Activated CD4-positive, CD25-positive, alpha-beta regulatory T cell treated with anti-CD3 and anti-CD28 coated beads, Interleukin-2, amount 50 U/mL, for 16 hours (primary cell): ENCODE measurements at places on chromosomes 3 and 15.

GRCh38 chr3:60445446-60445845 is 805.8 kb downstream of the FHIT start:
- no peak for DNase-seq

- DNase-seq, result no peak
Measured at GRCh38 chr3:45765958-45766357, 30.4 kb downstream of the SLC6A20 start.

DNA sequence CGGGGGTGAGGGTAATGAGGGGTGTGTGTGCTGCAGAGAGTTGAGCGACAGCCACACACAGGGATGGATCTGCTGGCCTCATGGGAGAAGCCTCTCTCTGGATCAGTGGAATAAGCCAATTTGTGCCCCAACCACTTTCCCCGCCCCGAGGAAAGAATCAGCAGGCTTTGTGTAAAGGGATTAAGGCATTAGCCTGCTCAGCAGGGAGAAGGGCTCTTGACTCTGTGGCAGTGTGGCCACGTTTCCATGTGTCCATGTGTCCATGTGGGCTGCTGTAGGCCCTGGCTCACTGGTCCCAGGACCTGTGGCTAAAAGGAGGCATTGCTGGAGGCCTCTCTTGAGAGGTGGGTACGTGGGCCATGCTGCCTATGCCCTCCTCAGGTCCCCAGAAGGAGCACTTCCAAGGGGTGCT is 104.7 kb downstream of the HMG20A start:
- no peak for DNase-seq

DNA sequence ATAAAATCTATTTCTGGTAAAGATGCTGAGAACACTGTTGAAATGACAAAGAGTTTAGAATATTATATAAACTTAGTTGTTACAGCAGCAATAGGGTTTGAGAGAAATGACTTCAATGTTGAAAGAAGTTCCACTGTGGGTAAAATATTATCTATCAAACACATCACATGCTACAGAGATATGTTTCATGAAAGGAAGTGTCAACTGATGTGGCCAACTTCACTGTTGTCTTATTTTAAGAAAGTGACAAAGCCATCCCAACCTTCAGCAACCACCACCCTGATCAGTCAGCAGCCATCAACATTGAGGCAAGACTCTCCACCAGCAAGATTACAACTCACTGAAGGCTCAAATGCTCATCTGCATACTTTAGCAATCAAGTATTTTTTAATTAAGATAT is 20.2 kb downstream of the TMEM39A start:
- DNase-seq, result no peak

GRCh38 chr3:112736805-112737566 is 96.0 kb upstream of the CCDC80 start:
- DNase-seq, result no peak

DNA sequence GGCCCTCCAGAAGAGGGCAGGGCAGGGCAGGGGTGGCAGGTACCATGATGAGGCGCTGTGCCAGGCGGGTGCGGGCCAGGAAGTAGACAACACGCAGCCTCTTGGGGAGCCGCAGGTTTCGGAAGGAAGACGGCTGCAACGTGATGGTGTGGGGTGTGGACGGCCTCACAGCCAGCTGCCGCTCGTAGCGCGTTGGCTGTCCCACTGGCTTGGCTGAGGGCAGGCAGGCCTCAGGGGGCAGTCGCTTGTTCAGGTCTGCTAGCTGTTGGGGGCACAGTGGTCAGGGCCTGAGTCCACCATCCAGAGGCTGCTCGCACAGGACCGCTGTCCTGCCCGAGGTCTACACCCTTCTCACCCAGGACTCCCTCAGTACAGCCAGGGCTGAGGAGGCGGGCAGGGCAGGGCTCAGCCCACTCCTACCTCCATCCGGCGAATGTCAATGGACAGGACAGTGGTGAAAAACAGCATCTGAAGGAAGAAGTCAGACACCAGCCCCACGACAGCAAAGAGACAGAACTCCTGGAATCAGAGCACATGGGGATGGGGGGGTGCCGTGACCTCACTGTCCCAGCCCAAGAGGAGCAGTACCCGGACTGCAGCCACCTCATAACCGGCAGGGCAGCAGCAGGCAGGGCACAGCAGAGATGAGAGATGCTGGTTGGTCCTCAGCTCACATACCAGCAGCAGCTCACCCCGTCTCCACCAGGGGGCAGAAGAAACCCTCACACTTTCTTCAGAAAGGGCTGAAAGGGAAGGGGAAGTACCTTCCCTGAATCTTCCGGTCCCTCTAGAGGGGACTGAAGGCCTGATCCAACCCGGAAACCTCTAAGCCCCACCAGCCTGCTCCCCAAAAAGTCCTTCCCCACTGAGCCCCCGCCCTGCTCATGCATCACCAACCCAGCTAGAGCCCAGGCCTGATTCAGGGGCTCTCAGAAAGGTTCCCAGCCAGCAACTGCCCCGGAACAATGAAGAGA is 40.0 kb downstream of the PTPN23 start:
- peak; percentile 82 for DNase-seq

DNA sequence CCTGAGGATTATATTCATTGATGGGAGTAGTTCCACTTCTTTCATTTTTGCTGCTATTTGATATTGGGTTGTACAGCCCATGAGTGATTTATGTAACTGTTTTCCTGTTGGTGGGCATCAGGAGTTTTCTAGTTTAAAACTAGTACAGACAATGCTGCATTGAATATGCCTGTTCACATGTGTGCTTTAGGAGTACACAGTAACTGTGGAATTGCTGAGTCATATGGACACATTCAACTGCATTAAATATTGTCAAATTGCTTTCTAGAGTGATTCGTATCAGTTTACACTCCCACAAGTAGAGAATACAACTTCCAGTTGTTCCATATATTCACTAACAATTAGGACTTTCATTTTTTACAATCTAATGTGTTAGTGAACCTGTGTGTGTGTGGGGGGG is 59.8 kb upstream of the THSD4 start:
- DNase-seq, result no peak

DNA sequence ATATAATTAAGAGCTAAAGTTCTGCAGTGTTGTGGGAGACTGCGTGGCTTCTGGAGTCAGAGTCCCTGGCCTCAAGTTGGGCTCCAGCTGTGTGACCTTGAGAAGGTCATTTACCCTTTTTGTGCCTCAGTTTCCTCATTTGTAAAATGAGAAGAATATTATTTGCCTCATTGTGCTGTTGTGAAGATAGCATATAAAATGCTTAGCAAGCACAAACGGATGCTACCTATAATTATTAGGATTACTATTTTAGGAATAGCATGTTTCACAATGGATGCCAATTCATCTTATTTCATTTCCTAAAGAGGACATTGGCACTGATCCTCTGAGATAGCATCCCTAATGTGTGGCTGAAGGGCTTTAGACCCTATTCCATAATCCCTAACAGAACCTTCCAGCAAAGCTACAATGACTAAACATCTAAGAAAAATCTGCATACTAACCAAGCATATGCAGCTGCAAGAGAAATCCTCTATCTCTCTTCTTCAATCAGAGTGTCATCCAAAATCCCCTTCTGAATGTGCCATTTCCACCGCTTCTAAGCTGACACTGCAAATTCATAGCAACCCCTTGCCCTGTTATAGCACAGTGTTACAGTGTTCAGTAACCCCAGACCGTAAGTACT is 148.3 kb downstream of the RBMS3 start:
- DNase-seq, result no peak

GRCh38 chr3:65401359-65402305 is 637.1 kb downstream of the MAGI1 start:
- DNase-seq, result no peak

DNA sequence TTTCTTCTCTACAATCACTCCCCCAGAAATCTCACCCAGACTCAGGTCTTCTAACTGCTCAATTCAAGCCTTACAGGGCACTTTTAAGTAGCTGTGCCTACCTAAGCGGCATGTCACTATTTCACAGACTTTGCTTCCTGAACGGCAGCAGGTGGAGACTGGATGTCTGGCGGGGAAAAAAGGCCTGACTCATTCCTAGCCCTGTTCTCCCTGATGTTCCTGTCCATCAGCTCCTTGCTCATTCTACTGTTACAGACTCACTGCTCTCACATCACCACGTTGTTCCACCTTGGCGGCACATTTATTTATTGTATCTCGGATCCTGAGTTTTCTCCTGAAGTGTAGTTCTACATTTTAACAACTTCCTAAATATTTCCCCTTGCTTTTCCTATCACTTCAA is 52.6 kb upstream of the ATP11B start:
- DNase-seq, result no peak

DNA sequence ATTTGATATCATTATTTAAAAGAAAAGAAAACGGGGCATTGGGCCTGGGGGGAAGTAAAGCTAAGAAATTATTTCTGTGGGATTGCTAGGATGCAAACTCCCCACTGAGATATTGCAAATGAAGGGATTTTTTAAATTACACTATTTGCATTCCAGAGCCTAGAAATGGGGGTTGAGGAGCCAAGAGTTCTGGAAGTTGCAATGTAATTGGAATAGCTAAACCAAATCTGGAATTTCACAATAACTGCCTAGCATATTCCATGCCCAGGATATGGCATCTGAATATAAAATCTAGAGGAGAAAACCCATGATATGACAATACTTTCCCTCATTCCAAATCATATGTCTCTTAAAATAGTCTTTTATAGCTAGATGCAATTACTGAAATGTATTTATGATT is 93.0 kb downstream of the CADM2 start:
- no peak for DNase-seq

- no peak for DNase-seq
Measured at GRCh38 chr3:31485196-31485595, 47.5 kb upstream of the STT3B start.

DNA sequence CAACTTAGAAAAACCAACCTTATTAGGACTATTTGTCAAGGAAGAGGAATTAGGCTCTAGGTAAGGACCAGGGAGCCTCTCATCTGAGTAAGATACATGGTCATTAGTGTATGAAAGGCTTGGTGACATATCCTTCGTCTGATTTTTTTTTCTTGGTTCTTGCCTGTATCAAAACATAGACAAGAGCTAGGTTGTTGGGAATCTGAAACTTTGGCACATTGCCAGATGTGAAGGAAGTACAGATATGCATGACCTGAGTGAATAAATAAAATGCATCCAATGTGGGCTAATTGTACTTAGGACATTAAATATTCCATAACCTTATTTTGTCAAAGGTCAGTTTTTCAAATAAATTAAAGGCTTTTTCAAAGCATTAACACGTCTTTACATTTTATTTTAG is 151.8 kb downstream of the SYNPR start:
- no peak for DNase-seq

GRCh38 chr15:44501768-44502366 is 35.1 kb upstream of the EIF3J start:
- no peak for DNase-seq

- DNase-seq, result no peak
Measured at GRCh38 chr3:147661916-147662315, 252.8 kb downstream of the ZIC1 start.

DNA sequence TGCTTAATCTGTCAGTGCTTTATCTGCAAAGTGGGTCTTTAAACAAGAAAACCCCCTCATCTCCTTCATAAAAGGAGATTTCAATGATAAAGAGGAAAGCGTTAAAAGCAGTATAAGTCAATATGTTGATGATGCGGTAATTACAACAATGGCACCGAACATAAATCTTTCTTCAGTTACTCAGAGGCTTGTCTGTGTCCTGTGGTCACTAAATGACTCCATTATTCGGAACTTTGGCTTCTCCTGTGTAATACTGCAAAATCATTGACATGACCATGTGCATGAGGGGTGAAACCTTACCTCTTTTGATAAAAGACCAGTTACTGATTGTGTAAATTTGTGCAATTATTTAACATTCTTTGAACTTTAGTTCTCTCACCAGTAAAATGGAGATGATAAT is 4.8 kb upstream of the USP3 start:
- no peak for DNase-seq

DNA sequence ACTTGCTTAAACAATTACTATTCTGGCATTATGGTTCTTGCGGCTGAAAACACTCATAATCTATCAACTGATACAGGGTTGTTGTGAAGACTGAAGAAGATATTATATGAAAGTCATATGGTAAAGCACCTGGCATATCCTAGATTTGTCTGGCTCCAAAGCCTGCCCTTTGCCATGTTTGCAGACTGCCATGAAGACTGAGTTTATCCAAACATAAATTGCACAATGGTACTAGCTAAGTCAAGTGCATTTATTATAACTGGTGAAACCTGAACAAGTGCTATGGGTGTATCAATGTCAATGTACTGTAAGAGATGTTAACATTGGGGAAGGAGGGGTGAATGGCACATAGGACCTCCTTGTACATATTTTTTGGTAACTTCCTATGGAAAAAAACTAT is 87.4 kb upstream of the MEX3B start:
- DNase-seq, result no peak

DNA sequence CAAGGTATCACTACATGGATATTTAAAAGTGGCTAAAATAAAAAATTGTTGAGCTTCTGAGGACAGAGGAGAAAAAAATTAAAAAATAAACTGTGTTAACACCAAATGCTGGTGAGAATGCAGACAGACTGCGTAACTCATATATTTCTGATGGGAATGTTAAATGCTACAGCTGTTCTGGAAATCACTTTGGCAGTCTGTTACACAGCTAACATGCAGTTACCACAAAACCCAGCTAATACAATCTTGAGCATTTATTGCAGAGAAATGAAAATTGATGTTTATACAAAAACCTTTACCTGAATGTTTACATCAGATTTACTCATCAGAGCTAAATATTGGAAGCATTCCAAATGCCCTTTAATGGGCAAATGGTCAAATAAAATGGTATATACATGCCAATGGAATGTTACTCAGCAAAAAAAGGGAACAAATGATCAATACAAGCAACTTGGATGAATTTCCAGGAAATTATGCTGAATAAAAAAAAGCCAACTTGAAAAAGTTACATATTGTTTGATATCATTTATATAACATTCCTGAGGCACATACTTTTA is 24.6 kb downstream of the MNS1 start:
- DNase-seq, result no peak

DNA sequence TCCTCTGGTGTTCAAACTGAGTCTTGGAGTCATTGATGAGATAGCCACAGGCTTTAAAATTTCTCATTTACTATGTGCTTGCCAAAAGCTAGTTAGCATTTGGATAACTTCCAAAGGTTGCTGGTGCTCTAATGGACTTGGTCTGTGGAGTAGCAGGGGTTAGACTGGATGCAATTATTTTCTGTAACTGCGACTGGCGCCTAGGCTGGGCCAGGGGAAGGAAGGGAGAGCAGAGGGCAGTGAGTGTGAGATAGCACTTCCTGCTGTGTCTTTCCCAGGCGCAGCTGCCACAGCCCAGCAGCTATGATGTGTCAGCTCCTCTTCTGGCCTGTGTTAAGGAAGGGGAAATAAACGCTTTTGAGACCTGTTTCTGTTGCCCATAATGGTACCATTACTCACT is 98.6 kb downstream of the MYRIP start:
- no peak for DNase-seq

GRCh38 chr3:45551214-45552010 is 43.1 kb upstream of the LIMD1 start:
- DNase-seq, result no peak

GRCh38 chr3:53137221-53137620 is 7.0 kb upstream of the RFT1 start:
- DNase-seq, result no peak

GRCh38 chr3:141085343-141086070 is 34.4 kb downstream of the SPSB4 start:
- no peak for DNase-seq

GRCh38 chr3:142481196-142481595 is 33.4 kb upstream of the XRN1 start:
- no peak for DNase-seq
